ENCODE measurements at places on chromosomes 16 and 17.
A peak's percentile ranks its signal among the peaks of the same experiment; 100 is the strongest.

GRCh38 chr17:75827308-75828075 is 16.7 kb downstream of the UNC13D start:
- DNase-seq: peak; percentile 94

DNA sequence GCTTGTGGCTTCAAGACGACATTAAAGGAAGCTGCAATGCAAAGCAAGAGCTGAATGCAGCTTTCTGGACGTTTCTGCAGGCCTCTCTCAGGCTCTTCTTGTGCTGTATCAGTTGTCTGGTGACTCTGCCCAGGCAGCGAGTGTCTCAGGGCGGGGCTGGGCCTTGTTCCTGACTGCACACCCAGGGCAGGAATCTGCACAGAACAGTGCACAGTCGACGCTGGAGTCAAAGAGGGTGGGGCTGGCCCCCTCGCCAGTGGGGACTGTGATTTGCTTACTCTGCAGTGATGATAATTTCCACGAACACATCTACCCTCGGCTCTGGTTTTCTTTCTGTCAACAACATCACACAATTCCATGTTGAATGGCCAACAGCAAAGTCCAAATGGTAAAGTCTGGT is 60.7 kb downstream of the IRF8 start:
- DNase-seq: no peak

DNA sequence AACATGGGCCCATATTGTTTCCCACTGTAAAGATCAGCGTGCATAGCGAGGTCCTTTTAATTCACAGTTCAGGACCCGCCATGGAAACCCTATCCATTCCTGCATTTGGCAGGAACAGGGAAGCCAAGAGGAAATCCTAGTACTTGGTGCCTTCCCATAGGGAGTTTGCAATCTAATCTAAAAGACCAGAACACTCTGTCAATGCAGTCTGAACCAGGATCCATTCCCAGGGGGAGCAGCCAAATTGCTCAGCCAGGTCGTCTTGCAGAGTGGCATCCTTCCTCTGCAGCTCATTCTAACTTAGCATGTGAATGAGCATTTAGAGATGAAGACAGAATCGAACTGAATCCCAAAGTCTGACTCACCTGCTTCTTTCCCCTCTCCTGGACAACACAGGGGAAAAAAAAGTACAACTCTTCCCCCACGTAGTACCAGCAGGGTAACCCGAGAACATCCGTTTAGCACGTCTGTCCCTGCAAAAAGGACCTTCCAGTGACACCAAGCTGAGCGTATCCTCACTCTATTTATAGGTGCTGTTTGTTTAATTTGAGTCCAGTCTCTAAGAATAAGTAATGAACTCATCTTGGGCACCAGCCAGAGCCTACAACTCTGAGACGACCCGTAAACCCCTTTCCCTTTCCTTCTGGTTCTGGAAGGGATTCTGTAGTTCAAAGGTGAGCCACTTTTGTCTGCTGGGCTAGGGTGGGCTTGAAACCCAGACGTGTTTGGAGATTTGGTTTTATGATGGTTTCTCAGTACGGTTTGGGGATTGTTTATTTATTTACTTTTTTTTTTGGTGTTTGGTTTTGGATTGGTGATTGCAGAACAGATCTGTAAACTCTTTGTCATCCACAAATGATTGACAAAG is 74.5 kb downstream of the ERCC4 start:
- DNase-seq: no peak

DNA sequence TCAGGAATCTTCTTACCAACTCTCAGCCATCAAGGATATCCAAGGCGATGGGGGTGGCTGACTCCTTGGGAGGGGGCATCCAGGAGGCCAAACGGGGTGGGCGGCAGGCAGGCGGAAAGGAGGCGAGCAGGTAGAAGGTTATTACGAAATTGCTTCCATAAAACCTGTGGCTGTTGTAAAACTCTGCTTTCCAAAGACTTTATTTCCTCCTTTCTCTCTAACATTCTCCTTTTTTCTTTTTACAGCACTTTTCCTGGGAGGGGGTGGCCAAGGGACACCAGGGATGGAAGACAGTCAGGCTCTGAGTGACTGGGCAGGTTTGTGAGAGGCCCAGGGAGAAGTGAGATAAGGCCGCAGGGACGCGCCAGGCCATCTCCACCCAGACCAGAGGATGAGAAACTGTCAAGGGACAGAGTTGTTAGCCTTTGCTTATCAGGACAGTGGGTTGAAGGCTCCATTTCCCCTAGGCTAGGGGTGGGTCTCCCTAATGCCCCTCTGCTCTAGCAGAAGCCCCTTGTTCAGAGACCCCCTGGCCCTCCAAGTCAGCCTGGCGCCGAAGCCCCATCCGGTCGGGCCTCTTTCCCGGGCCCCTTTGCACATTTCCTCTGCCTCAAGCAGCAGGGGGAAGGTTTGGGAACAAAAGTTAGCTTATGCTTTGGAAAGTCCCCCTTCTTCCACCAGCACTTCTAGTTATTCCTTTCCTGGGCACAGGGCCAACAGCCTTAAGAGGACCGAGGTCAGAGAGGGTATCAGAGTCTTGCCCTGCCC is 5.0 kb upstream of the HOXB9 start:
- DNase-seq: no peak

GRCh38 chr17:76004750-76005262 is 4.2 kb downstream of the CDK3 start:
- no peak for DNase-seq

GRCh38 chr16:66751053-66751302 is 431 bp downstream of the DYNC1LI2 start:
- DNase-seq: peak; percentile 22

- no peak for DNase-seq
Measured at GRCh38 chr17:2475056-2475455, 36.6 kb downstream of the METTL16 start.

DNA sequence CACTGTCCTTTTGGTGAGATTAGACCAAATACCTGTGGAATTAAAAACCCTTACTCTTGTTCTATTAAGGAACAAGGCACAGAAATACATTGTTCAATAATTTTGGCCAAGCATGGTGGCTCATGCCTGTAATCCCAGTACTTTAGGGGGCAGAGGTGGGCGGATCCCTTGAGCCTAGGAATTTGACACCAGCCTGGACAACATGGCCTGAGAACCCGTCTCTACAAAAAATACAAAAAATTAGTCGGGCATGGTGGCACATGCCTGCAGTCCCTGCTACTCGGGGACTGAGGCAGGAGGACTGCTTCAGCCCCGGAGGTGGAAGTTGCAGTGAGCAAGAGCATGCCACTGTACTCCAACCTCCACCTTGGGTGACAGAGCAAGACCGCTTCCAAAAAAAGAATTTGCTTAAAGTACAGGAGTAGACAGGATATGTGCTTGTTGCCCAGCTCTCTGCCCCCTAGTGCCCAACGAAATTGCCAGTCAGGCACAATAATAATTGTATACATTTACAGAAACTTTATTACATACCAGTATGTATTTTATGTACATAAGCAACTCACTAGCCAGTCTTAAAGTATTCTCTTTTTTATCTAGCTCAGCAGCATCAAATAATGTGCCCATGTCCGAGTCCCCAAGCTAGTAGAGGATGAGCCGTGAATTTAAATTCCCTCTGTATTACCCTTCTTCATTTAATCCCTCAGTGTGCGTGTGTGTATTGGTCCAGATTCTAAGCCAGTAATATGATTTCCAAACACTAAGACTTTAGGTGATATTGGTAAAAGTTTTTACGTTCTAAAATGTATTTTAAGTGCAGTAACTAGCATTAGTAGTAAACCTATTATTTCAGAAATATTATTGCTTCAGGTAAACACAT is 1.4 kb downstream of the THUMPD1 start:
- no peak for DNase-seq

DNA sequence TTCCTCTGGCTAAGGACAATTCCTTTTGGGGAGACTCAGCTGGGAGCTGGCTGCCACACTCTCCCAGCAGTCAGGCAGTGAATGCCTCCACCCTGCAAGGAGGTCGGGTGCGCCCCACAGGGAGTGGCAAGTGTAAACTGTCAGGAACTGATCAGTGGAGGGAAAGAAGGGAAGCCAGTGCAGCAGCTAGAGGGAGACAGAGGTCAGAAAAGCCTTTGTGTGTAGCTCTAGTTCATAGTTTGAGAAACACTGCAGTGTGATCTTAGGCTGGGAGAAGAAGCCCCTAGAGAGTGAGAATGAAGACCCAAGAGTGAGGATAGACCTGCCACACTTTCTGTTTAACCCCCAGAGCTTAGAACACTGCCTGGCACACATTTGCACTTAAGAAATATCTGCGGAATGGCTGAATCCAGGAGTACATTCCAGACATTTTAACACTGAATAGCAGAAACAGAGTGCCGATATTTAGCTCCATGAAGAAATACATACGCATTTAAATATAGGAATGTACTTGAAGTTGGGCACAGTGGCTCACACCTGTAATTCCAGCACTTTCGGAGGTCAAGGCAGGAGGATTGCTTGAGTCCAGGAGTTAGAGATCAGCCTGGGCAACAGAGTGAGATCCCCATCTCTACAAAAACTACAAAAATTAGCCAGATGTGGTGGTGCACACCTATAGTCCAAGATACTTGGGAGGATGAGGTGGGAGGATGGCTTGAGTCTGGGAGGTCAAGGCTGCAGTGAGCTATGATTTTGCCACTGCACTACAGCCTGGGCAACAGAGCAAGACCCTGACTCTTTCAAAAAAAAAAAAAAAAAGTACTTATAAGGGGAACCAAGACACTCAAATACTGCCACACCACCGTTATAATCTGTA is 11.1 kb upstream of the SLC5A11 start:
- no peak for DNase-seq

GRCh38 chr17:18946536-18946935 is 5.4 kb upstream of the SLC5A10 start:
- DNase-seq: no peak

- no peak for DNase-seq
Measured at GRCh38 chr17:81852237-81852636, 8.1 kb downstream of the P4HB start.

DNA sequence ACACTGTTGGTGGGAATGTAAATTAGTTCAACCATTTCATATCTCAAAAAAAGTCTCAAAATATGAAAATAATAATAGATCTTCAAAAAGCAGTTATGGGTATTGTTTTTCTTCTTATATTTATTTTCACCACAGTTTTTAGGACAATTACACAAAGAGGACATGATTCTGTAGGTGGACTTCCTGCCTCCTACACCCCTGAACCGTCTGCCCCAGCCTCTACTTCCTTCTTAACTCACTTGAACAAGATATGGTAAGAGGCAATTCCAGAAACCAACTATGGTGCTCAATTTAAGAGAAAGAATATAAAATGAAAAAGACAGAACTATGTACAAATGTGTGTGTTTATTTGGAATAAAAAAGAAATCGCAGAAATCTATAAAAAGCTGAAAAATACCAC is 74.1 kb upstream of the MON1B start:
- no peak for DNase-seq
